ENCODE measurements at places on chromosomes 7 and 10.

- no peak for ATAC-seq
These were observed 12.6 kb downstream of the CYP51A1 start for GRCh38 chr7:92121681-92122080.

- ATAC-seq = no peak
These were observed 147.1 kb downstream of the RGS10 start for GRCh38 chr10:119395280-119396007.

- no peak for ATAC-seq
These were observed 36.5 kb downstream of the DLG5 start for GRCh38 chr10:77890097-77890496.

DNA sequence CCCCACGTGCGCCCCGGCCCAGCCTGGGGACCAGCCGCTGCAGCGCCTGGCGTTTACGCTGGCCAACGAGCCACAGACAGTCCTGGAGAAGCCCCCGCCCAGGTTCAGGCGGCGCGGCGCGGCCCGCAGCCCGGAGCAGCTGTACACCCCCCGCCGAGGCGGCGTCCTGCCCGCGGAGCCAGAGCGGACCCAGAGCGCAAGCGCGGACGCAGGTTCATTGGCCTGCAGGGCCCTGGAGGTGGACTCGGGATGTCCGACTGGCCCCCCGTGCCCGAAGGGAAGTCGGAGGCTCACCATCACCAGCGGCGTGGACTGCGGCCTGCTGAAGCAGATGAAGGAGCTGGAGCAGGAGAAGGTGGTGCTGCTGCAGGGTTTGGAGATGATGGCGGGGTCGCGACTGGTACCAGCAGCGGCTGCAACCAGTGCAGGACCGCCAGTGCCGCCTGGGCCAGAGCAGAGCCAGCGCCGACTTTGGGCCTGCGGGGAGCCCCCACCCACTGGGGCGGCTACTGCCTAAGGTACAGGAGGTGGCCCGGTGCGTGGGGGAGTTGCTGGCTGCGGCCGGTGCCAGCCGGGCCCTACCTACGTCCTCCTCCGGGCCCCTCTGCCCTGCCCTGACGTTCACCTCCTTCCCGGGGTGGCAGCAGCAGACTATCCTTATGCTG is 72.0 kb upstream of the KCTD7 start:
- ATAC-seq = no peak

- peak; percentile 33 for ATAC-seq
These were observed 12.7 kb upstream of the PURB start for GRCh38 chr7:44898039-44898438.

DNA sequence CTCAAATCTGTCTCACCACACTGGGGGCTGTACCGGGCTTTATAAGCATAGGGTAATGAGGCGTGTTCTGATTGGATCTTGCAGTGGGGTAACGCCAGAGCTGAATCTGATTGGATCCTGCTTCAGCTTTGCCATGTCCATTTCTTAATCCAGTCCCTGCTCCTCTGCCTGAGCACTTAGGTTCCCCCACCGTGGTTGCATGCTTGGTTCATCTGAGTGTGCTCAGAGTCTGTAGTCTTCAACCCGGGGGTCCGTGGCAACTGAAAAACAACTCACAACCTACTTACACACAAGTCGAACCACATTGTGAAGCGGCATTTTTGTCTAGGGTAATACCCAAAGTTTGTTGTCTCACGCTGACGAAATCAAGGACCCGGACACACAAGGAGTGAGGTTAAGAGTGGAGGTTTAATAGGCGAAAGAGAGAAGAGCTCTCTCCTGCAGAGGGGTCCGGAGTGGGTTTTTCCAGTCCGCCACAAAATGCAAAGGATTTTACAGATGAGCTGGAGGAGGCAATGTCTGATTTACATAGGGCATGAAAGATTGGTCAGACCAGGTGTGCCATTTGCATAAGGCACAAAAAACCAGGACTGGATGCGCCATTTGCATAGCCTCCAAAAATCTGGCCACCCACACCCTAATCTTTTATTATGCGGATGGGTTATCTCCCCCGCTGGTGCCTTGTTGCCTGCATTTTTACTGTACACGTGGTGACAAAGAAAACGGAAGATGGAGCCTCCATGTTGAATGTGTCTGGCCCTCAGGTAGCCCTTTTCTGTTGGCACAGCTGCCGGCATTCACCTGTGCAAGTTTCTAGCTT is 641.8 kb upstream of the FOXK1 start:
- no peak for ATAC-seq

DNA sequence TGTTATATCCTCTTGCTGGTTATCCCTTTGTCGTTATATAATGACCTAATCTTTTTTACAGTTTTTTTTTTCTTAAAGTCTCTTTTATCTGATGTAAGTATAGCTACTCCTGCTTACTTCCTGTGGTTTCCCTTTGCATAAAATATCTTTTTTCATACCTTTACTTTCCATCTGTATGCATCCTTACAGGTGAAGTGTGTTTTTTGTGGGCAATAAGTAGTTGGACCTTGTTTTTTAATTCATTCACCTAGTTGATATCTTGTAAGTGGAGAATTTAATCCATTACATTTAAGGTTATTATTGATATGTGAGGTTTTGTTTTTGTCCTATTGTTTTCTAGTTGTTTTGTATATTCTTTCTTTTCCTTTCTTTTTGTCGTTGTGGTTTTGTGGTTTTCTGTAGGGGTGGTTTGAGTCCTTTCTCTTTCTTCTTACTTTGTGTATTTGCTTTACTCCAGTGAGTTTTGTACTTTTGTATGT is 168.6 kb downstream of the MLLT10 start:
- ATAC-seq = no peak

DNA sequence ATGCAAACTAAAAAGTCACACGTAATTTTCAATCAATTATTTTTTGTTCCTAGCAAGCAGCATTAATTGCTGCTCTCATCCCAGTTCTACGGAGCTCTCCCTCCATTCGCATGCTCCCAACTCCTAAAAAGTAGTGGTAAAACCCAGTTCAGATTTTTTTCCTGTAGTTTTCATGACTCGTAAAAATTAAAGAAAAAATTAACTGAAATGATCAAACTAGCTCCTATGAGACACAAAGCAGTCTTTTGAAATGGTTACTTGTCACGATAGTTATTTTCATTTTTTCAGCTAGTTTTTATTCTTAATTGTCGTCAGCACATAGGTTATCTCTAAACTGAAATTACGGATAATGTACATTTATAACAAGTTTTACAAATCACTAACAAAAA is 1.8 kb downstream of the HNRNPA2B1 start:
- no peak for ATAC-seq

DNA sequence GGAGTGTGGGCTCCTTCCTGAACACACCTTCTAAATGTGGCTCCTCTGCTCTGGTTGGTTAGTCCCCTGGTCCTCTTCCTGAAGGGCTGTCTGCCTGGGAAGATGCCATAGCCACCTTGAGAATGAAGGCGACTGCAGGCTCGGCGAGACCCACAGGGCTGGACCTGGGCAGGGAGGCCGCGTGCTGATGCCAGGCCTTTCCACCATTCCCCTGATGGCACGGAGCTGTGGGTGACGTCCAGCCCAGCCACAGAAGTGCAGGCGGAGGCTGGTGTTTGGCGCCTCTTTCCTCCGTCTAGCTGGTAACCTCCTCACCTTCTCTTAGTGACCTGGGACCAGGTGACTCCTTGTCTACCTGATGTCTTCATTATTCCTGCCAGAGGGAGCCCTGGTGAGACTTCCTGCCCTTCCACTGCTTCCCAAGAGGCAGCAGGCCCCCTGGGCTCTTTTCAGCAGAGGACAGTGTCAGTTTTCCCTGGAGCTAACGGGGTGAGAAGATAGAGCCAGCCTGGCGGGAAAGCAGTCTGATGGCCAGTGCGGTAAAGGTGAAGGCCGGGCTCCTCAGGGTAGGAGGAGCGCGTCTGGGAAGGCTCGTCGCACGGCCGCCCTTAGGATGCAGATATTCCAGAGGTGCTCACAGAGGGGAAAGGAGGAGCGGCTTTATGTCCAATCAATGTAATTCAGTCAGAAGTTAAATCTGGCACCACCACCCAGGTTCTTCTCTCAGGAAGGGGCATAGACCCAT is 34.9 kb downstream of the GBX1 start:
- no peak for ATAC-seq

GRCh38 chr7:23938215-23938614 is 228.2 kb downstream of the STK31 start:
- ATAC-seq = no peak

DNA sequence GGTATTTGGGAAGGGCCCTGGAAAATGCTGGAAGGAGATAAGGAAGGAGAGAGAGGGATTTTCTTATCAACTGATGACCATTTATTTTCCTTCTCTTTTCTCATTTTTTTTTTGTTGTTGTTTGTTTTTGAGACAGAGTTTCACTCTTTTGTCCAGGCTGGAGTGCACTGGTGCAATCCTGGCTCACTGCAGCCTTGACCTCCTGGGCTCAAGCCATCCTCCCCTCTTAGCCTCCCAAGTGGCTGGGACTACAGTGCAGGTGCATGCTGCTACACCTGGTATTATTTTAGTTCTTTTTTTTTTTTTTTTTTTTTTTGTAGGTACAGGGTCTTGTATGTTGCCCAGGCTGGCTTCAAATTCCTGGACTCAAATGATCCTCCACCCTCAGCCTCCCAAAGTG is 52.2 kb downstream of the HIP1 start:
- ATAC-seq = no peak

GRCh38 chr7:68321076-68321639 is 1277.1 kb upstream of the AUTS2 start:
- ATAC-seq = no peak

All from SK-N-SH treated with all-trans-retinoic acid at 6 μM for 48 hours (cell line).